Lung microvascular endothelial cell (primary cell): ENCODE measurements at places on chromosomes 7 and 10. TPM values are rescaled to one million over a fixed set of nuclear protein-coding genes. Genes with fewer than 3 reads are reported as not detected.

Gene OIT3
- under 0.01 TPM in 2 replicates for total RNA-seq

Gene BRI3
- total RNA-seq: 47.5 and 68.5 TPM in 2 replicates

Gene AGAP5
- 0.87 and 1.8 TPM in 2 replicates for total RNA-seq

DNA sequence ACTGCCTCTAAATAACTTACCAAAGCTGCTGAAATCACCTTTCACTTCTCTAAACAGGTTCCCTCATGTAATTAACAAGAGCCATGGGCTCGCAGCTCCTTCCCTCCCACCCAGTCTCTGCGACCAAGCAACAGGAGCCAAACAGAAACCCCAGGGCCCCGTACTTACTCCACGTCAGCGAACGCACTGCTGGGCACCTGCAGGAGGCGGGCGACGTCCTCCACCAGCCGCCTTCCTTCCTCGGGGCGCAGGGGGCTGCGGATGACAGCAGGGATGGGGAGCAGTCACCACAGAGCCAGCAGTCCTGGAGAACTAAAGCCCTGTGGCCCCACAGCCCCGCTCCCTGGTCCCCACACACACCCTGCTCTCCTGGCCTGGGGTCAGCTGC lies 477.0 kb downstream of the PTPRN2 start:
- no peak for DNase-seq

DNA sequence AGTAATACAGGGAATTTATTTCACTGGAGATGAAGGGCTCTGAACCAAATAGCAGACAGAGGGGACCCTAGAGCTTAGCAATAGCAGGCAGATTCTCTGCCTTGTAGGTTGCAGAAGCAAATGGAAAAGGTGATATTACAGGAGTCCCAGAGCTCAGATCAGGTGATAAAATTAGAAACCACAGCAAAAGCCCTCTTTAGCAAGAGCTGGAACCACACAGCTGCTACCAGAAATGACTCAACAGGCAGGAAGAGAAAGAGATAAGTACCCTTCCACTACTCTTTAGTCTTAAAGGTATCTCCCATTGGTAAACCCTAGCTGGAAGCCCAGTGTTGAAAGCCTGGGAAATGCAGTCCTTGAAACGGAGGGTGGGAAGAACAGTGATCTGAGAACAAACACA lies 535.6 kb upstream of the GHITM start:
- peak; percentile 50 for DNase-seq

- DNase-seq: no peak
Measured at GRCh38 chr7:96976106-96976505, 29.2 kb upstream of the DLX6 start.

DNA sequence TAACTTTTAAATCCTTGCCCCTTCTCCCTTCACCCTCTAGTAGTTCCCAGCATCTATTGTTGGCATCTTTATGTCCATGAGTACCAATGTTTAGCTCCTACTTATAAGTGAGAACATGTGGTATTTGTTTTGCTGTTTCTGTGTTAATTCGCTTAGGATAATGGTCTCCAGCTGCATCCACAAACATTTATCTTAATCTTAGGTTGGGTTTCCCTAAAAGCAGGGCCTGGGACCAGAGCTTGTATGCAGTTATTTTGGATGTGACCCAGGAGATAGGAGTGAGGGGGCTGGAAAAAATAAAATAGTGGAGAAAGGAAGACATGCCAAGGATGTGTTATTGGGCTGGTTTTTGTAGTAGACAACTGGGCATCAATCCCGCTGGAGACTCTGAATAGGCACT lies 571.8 kb downstream of the CCSER2 start:
- no peak for DNase-seq

- DNase-seq: peak; percentile 72
Measured at GRCh38 chr7:157568770-157569584, 232.2 kb downstream of the DNAJB6 start.

GRCh38 chr10:103202319-103202718 lies 9.2 kb upstream of the NT5C2 start:
- no peak for DNase-seq

DNA sequence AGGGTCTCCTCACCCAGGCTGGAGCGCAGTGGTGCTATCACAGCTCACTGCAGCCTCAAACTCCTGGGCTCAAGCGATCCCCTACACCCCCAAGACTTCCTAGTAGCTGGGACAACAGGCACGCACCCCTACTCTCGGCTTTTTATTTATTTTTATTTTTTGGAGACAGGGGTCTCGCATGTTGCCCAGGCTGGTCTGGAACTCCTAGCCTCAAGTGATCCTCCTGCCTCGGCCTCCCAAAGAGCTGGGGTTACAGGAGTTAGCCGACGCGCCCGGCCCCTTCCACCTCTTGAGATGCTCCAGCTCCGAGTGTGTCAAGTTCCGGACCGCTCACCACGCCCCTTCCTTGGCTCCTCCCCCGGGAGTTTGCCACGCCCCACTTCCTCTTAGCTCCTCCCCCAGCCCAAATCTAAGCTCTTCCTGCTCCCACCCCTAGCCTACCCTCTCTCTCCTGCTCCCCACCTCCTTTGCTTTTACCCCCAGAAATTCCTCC lies 6.3 kb downstream of the NAT16 start:
- no peak for DNase-seq

DNA sequence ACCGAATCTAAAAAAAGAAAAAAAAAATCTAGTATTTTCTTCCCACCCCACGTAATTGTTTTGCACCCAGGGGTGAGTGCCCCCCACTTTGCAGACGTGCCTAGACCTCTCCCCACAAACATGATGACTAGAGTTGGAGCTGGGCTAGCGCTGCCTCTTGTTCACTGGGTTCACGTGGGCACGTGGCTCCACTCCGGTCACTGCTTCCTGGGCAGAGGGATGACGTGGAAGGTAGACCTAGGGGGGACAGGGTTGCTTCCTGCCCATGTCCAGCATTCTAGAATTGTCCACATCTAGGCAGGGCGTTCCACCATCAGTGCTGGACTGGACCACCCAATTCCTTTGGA lies 861 bp upstream of the LIMK1 start:
- DNase-seq: no peak

GRCh38 chr7:66152371-66153191 lies 37.9 kb downstream of the CRCP start:
- DNase-seq: peak; percentile 47

DNA sequence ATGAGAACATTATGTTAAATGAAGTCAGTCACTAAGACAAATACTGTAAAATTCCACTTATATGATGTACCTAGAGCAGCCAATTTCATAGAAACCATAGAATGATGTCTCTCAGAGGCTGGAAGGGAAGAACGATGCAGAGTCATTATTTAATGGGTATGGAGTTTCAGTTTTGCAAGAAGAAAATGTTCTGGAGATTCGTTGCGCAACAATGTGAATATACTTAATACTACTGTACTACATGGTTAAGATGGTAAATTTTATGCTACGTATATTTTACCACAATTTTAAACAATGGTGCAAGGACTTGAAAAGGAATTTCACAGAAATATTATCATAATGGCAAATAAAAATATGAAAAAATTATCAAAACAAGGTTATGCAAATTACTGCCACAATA lies 972.6 kb downstream of the KCNMA1 start:
- no peak for DNase-seq

- peak; percentile 60 for DNase-seq
Measured at GRCh38 chr7:131164025-131164925, 163.4 kb upstream of the MKLN1 start.

DNA sequence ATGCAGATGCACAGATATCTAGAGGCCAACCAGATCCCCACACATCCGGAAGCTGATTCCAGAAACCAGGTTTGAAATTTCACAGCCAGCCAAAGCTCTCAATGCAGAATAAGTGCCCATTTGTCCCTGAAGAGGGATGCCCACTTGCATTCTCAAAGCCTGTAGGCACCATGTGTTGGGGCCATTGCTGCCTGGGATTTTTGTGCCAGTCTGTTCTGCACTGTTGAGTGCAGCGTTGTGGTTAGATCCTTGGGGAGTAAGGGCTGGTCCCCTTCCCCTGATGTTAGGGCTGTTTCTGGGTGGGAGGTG lies 62.4 kb downstream of the EEPD1 start:
- no peak for DNase-seq

DNA sequence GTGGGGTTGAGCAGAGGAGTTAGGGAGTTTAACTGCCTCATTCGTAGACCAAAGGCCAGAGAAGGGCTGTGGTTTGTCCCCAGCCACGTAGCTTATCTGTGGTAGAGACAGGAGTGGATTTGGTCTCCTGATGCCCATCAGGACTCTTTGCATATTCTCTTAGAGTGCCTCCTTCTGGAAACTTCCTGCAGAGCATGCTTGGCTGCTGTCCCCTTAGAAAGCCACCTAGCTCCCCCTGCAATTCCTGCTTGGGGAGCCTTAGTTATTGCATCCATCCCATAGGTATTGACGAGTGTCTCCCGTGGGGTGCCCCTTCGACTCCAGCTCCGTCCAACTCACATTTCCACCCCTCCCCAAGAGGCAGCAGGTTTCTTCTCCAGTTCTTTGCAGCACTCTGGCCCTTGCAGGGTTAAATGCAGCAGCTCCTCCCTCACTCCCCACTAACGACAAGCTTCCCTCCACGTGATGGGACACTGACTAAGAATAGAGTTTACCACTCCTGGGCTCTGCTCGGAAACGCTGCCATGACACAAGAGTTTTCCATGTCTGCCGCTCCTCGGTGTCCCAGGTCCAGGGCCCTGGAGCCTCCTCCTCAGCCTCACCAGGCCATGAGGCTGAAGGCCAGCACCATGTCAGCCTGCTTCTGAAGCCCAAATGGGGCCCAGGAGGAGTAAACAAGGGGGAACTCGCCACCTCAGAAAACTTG lies 147.8 kb upstream of the UNC5B start:
- peak; percentile 57 for DNase-seq

DNA sequence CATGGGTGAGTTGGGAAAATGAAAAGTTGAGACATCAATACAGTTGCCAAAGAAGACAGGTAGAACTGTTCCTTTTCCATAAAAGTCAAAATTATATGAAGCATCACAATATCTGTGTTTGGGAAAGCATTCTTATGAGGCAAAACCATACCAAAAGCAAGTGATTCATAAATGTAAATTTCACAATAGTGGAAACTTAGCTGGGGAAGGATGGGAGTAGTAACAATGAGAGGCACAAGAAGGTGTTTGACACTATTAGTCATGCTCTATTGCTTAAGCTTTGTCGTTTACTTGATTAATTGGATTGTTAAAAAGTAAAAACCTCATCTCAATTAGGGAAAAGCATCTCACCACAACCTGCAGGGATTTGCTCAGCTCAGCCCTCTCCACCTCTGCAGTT lies 240.2 kb downstream of the C7orf25 start:
- DNase-seq: no peak

DNA sequence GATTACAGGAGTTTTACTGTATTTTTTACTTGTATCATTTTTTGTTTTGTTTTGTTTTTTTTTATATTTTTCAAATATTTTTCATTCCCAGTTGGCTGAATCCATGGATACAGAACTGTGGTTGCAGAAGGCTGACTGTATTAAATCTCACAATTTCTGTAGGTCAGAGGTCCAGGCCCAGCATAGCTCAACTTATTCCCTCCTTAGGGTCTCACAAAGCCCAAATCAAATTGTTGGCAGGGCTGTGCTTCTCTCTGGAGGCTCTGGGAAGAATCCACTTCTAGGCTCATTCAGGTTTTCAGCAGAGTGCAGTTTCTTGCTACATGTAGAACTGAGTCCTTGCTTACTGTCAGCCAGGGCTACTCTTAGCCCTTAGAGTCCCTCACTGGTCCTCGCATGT lies 22.6 kb downstream of the TSPAN14 start:
- no peak for DNase-seq
